ENCODE measurements at places on chromosomes 4 and X. TPM values are rescaled to one million over a fixed set of nuclear protein-coding genes. Genes with fewer than 3 reads are reported as not detected.
A peak's percentile ranks its signal among the peaks of the same experiment; 100 is the strongest.

The GDPD2 gene
- 1.9 TPM for total RNA-seq

DNA sequence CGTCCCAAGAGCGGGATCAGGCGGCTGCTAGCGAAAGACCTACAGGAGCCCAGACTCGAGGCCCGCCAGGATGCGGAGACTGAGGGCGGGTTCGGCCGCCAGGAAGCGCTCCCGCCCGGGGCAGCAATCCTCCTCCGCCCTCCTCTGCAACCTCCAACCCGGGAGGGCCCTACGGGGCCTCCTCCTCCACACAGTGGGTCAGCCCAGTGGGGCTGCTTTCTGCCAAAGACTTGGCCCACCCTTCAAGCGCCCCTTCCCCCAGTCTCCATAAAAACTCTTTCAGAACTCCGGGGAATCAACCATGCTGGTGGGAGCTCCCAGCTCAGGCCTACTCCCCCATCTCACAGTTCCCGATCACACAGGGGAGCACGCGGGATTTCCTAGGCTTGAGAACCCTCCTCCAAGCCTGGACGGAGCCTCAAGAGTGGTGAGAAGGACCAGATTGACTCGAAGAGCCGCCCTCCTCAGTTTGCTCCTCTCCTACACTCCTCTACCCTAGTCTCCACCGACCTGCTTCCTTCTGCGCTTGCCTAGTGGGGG lies 77.5 kb downstream of the RLIM start:
- no peak overlapping the region for H3K27ac ChIP-seq
- peak overlapping the region; percentile 42 for H3K4me3 ChIP-seq
- no peaks in the 10 kb centered on the region for H3K4me1 ChIP-seq
- no peak for DNase-seq

The REPS2 gene
- 0.86 TPM for total RNA-seq

The BRS3 gene
- total RNA-seq, result not detected

DNA sequence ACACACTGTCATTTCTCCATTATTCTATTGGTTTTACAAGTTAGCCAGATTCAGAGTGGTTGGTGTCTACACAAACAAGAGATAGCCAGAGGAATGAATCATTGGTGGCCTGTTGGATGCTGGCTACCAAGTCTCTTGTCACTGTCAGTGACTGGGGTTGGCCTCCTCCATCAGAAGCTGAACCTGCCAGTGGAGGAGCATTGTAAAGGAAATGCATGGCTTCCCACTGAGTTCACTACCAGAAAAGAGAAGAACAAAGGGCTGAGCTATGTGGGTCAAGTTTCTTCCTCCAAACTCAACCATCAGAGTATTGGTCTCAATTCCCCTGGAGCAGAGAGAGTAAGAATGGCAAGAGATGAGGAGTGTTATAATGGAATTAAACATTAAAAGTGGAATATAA lies 26.5 kb upstream of the ANKRD50 start:
- no peaks in the 10 kb centered on the region for H3K36me3 ChIP-seq
- H3K4me1 ChIP-seq, result no peaks in the 10 kb centered on the region
- no peak for DNase-seq
- H3K27ac ChIP-seq, result no peak overlapping the region
- no peaks in the 10 kb centered on the region for H3K27me3 ChIP-seq

The TGIF2LX gene
- not detected for total RNA-seq

The PPP1R2C gene
- total RNA-seq, result not detected

The SSX4 gene
- not detected for total RNA-seq

DNA sequence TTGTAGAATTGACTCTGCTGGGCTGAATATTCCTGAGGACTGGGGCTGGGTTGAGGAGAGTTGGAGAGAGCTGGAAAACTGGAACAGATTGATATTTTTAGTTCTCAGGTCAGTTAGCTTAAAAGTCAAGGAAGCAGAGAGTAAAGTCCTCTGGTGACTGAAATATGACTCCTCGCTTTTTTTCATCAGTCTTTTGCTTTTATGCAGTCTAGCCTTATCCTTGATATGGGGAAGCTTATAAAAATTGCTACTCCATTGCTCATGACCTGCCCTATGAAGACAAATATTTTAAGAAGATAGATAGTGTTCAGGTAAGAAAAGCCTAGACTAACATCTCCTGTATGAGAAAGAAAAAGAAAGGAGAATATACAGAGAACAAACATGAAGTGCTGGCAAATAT lies 152.7 kb downstream of the C4orf33 start:
- no peak for DNase-seq
- H3K4me1 ChIP-seq, result no peaks in the 10 kb centered on the region
- no peaks in the 10 kb centered on the region for H3K27me3 ChIP-seq
- no peak overlapping the region for H3K4me3 ChIP-seq
- H3K27ac ChIP-seq, result no peak overlapping the region

DNA sequence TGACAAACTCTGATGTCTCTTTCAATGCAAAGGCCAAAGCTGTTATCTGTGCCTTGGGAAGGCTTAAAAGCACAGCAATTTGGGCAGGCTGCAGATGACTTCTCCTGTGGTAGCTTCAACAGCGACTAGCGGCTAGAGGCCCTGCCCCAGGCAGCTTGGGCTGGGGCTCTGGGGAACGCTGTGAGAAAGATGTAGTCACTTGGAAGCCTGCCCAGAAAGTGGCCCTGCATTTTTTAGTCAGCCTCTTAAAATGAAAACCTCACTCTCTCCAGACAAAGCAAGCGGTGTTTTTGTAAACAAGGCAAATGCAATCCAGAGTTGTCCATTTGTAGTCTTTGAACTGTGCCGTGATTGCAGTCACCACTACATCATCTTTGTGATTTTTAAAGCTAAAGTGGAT lies 27.5 kb downstream of the PCYT1B start:
- H3K27me3 ChIP-seq, result no peaks in the 10 kb centered on the region
- H3K4me1 ChIP-seq, result no peaks in the 10 kb centered on the region
- no peak overlapping the region for H3K27ac ChIP-seq
- DNase-seq, result no peak
- H3K4me3 ChIP-seq, result no peak overlapping the region
- no peaks in the 10 kb centered on the region for H3K36me3 ChIP-seq

DNA sequence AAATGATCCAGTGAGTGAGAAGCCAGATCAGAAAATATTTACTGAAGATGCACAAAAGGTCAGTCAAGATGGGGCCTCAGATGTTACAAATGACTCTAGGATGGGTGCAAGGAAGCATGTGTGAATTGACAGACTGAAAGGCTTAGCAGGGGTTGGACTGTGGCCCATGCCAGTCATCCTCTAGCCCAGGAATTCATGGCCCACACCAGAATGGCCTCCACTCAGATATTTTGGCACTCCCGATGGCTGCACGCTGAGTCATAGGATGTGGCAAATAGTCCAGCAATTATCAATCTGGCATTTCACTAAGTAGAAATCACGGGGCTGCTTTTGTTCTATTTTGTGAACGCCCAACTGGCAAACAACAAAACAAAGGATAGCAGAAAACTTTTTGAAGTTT lies 406.5 kb downstream of the IQCM start:
- H3K27me3 ChIP-seq, result no peaks in the 10 kb centered on the region
- no peaks in the 10 kb centered on the region for H3K36me3 ChIP-seq
- H3K27ac ChIP-seq, result no peak overlapping the region
- H3K4me1 ChIP-seq, result no peaks in the 10 kb centered on the region
- no peak for DNase-seq

All from Caco-2 (cell line).